ENCODE measurements at places on chromosomes 1 and 21. TPM values are rescaled to one million over a fixed set of nuclear protein-coding genes. Genes with fewer than 3 reads are reported as not detected.

The RGS4 gene
- 25.9 TPM for total RNA-seq

The PDPN gene
- 22.8 TPM for total RNA-seq

The PSMG1 gene
- 20.7 TPM for total RNA-seq

The CTNNBIP1 gene
- 122 TPM for total RNA-seq

The KCNJ15 gene
- not detected for total RNA-seq

The FMO4 gene
- total RNA-seq, result 3.5 TPM

The KIF21B gene
- 3.5 TPM for total RNA-seq

The ETNK2 gene
- 24.7 TPM for total RNA-seq

The MECR gene
- 41.4 TPM for total RNA-seq

The GJA9 gene
- not detected for total RNA-seq

The PLA2G4A gene
- 0.21 TPM for total RNA-seq

The CFHR4 gene
- total RNA-seq, result not detected

The RNU1-1 gene
- total RNA-seq, result under 0.01 TPM

The EFNA1 gene
- total RNA-seq, result 43.1 TPM

The CXADR gene
- 49.6 TPM for total RNA-seq

The SPATA1 gene
- 1.2 TPM for total RNA-seq

The MNDA gene
- not detected for total RNA-seq

The HCN3 gene
- 3.5 TPM for total RNA-seq

The NMNAT2 gene
- 0.12 TPM for total RNA-seq

The IRF6 gene
- 1.4 TPM for total RNA-seq

The HHAT gene
- total RNA-seq, result 8.4 TPM

The SLC35F3 gene
- 0.98 TPM for total RNA-seq

The ADGRL4 gene
- total RNA-seq, result 0.12 TPM

The RUNX3 gene
- total RNA-seq, result not detected
